ENCODE measurements at places on chromosomes 1 and 21.

- no peak for DNase-seq
Measured at GRCh38 chr1:193348769-193349535, 162.5 kb upstream of the B3GALT2 start.

DNA sequence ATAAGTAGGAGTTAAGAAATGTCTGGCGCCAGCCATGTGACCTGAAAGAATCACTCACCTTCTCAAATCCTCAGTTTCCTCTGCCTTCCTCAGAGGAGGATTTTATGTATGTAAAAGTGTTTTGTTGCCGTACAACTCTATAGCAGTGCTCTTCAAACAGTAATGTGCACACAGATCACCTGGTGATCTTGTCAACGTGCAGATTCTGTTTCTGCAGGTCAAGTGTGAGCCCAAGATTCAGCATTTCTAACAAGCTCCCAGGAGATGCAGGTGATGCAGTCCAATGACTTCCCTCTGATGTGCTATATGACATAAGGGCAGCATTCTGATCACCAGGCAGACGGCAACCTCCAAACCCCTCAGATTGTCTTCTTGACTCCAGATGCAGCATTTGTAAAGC is 83.7 kb downstream of the CDC7 start:
- DNase-seq, result no peak

DNA sequence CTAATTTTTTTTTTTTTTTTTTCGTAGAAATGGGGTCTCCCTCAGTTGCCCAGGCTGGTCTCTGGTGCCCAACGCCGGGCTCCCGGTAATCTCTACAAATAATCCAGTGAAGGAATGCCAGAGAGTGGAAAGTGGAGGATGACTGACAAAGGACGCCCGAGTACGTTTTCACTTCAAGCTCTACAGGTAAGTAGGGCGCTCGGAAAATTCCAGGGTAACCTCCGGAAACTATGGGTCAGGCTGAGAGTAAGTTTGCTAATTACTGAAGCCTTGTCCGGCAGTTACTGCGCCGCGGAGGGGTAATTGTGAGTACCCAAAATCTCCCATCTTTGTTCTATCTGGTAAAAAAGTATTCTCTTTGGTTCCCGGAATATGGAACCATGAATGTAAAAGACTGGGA is 1.8 kb upstream of the ZNF669 start:
- no peak for DNase-seq

GRCh38 chr1:95353194-95353593 is 119.2 kb downstream of the RWDD3 start:
- no peak for DNase-seq

- no peak for DNase-seq
Measured at GRCh38 chr1:153673511-153673910, 2.7 kb upstream of the ILF2 start.

DNA sequence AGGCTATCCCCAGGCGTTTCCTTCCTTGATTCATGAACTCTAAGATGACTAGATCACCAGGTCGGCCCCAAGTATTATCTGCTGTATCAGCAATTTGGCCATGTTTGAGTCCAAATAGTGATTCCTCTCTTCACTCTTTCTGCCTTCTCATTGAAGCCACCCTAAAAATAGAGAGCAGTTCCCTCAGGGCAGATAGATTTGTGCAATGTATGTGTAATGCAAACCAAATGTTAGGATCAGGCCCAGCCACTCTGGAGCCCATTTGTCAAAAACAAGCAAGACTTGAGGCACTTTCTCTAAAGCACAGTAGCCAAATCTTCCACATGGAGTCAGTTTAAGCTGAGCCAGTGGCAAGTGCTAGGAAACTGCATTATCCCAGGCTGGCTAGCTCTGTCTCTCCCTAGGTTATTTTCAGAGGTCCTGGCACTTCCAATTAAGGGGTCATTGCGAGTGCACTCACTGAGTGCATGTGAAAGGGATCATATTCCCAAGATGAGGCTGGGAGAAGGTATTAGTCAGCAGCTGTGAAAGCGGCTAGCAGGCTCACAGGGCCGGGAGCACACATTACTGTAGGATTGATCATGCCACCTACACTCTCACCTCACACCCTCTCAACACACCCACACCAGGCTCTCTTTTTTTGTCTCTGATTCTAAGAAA is 97.9 kb upstream of the RAB3GAP2 start:
- DNase-seq, result peak; percentile 30

GRCh38 chr1:107897438-107898345 is 67.3 kb downstream of the VAV3 start:
- DNase-seq, result no peak

DNA sequence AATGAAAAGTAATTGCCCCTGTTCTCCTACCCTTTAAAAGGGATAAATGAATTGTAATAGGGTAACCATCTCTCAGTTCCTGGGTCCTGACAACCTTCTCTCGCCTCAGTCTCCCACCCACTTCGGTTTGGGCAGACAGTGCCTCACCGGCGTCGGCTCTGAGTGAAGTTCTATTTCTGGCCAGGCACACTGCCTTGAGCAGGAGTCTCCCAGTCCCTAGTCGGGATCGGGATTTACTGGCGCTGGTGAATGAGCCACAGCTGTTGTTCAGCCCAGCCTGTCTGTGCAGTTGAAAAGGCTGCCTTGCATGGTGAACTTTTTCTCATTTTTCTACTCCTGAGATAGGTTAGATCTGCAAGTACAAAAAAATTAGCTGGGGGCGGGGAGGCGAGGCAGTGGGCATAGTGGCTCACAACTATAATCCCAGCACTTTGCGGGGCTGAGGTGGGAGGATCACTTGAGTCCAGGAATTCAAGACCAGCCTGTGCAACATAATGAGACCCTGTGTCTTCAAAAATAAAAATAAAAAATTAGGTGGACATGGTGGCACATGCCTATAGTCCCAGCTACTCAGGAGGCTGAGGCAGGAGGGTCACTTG is 7.4 kb downstream of the PLEKHM2 start:
- DNase-seq, result no peak
